Activated CD4-positive, alpha-beta T cell treated with anti-CD3 and anti-CD28 coated beads, Interleukin-10, Interleukin-2, amounts not matched to agents 100 ng/mL and 50 ng/mL, durations not matched to agents 16 hours and 8 hours (primary cell): ENCODE measurements at places on chromosomes 2 and 18.

DNA sequence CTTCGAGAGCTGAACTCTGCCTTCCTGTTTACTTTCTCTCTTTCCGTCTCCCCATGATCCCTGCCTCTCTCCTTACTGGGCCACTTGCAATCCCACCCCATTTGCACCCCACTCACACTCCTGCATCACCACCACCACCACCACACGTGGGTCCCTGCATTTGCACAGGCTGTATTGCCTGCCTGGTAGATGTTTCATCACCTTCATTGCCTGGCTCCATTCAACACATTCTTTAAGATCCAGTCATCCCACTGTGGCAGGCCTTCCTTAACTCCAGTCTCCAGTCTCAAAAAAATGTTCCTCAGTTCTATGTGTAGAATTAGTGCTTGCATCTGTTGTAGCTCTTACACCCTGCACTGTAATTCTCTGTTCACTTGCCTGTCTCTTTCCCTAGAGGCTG, 13.9 kb downstream of the NOSTRIN start:
- no peak for DNase-seq

- no peak for DNase-seq
Observed at GRCh38 chr2:54330926-54331835, 75.2 kb upstream of the TSPYL6 start.

DNA sequence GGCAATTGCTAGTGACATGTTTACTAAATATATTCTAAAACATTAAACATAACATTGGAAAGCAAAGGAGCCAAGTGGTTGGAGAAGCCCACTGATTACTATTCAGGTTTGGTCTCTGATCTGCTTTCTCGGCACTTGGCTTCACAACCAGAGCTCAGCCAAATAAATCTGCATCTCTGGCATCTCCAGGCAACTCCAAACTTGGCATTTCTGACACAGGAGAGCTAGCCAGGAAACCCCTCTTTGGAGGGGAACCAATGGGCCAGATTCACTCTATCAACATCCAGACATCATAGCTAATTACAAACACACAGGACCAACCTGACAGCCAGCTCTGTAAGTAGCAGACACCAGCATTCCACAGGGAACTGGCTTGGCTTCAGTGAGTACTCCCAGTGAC, 150.3 kb upstream of the ETAA1 start:
- DNase-seq = no peak

- no peak for DNase-seq
Observed at GRCh38 chr2:226526716-226527115, 272.9 kb downstream of the IRS1 start.

DNA sequence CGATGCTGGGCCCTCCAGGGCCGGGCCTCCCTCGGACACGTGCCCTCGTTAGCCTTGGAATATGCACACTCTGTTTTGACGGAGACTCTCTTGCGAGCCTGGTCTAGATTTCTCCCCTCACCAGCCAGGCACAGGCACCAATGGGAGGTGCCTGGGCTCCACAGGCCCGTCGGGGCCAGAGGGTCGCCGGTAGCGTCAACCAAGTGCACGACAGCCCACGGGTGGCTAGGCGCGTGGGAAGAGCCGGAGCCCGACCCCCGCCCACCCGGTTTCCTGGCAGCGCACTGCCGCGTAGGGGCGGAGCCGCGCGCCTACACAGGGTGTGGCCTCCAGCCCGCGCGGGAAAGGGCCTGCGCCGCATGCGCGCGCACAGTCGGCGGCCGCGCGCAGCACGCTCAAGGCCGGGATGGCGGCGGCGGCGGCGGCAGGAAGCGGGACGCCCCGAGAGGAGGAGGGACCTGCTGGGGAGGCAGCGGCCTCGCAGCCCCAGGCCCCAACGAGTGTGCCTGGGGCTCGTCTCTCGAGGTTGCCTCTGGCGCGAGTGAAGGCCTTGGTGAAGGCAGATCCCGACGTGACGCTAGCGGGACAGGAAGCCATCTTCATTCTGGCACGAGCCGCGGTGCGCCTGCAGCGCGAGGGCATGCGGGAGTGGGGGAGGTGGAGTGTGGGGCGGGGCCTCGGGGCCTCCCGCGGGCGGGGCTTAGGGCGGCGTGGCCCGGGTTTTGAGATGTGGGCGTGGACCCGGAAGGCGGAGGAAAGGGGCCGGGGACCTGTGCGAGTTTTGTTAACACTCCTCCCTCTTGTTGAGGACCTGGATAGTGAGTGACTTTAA, at the start of gene POLE4:
Gene POLE4 (plus strand): TSS at position 370 of the 832 bp plus-strand sequence. CDS start 37 bp downstream, at position 407.
- peak; percentile 95 for DNase-seq

DNA sequence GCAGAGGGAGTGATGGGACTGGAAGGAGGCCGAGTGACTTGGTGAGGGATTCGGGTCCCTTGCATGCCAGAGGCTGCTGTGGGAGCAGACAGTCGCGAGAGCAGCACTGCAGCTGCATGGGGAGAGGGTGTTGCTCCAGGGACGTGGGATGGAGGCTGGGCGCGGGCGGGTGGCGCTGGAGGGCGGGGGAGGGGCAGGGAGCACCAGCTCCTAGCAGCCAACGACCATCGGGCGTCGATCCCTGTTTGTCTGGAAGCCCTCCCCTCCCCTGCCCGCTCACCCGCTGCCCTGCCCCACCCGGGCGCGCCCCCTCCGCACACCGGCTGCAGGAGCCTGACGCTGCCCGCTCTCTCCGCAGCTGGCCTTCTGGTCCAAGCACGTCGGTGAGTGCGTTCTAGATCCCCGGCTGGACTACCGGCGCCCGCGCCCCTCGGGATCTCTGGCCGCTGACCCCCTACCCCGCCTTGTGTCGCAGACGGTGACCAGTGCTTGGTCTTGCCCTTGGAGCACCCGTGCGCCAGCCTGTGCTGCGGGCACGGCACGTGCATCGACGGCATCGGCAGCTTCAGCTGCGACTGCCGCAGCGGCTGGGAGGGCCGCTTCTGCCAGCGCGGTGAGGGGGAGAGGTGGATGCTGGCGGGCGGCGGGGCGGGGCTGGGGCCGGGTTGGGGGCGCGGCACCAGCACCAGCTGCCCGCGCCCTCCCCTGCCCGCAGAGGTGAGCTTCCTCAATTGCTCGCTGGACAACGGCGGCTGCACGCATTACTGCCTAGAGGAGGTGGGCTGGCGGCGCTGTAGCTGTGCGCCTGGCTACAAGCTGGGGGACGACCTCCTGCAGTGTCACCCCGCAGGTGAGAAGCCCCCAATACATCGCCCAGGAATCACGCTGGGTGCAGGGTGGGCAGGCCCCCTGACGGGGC, 4.6 kb downstream of the PROC start:
- peak; percentile 19 for DNase-seq

DNA sequence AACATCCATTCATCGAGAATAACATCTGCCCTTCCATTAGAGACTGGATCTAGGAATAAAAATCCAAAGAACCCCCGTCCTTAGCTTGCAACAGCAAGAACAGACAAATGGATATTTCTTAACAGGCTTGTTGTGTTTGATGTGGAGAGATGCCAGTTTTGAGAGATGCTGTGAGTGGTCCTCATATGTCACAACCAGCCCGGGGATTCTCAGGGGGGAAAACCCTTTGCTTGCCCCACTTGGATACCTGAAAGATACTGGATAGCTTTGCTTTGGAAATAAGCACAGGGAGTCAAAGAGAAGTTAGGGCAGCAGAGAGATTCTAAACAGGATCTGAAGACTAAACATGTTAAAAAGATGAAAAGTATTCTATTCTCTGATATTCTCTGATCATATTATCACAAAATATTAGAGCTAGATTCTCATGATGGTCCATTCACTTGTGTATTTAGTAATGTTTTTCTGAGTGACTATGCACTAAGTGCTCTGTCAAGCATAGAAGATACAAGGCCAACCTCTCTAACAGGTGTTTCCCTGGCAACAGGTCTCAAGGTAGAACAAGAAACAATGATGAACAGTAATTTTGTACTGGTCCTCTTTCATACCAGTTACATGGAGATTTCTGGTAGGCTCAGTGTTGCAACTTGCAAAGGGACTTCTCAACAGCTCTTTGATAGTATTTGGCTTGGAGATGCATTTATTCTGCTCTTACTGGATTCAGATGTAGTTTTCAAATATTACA, 348.2 kb downstream of the MYCN start:
- no peak for DNase-seq

GRCh38 chr2:161976295-161976694, 97.7 kb downstream of the DPP4 start:
- no peak for DNase-seq
